GM04503 (cell line): ENCODE measurements at places on chromosomes 3 and 15.

DNA sequence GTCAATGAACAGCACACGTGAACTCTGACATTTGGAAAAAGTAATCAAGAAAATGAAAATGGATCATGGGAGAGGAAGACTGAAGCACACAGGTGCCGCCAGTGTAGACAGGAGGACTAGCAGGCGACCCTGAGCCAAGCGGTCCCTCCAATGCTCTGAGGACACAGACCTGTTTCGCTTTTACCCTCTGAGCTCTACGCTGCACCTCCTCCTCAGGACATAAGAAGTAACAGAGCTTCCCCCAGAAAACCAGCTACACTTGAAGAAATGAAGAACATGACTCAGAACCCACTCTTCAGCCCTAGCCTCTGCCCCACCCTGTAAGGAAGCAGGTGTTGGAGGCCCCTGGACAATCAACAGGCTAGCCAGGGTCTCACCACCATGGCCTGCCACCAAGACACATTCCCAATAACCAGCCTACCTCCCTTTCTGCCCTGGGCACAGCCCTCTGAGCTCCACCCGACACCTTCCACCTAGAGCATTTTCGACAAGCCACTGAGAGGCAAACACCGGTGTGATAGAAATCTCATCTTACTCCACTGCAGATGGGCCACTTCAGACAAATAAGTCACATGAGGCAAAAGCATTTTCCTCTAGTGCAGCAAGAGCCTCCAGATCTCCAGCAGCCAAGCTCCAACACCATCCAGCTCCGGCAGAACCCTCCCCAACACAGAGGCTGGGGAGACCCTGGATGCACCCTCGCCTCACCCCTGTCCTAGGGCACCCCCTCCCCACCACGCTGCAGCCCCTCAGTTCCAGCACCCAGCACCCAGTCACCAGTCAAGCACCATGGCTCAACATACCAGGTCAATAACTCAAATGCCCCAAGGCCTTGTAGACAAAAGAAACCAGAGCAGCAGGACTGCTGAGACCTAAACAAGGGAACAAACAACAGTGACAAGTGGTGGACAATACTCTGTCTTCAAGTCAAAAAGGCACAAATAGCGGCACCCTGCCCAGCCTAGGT is 11.4 kb downstream of the FAM174B start:
- no peak for DNase-seq

DNA sequence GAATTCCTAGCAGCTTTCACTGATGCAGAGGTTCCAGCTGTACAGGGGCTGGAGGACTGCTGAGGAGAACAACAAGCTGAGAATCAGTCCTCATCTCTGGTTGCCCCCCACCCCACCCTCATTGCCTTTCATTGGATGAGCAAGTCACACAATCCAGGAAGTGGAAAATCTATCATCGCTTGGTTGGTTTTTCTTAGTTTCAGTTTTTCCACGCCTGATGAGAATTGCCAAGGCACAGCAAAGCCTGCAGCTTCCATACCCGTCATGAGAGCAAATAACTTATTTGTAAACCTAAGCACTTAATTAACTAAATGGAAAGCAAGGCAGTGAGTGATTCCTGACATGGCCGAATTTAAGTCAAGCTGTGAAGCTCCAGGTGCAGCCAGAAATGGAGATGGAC is 21.4 kb upstream of the LIPC start:
- no peak for DNase-seq

DNA sequence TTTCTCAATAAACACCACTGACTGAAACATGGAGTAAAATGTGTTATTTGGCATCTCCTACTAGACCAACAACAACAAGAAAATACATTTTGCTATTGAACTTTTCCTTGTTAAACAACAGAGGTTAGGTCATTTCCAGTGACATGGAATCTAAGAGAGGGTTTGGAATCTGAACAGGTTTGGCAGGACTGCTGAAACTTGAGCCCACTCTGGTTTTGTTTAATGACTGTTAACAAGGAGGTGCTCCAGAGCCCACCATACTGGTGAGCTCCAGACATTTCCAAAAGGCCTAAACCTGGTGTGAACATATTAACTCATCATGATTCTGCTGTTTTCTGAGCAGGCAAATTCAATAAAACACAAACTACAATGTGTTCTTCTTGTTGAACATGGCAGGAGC is 330.7 kb upstream of the TRIM42 start:
- no peak for DNase-seq

DNA sequence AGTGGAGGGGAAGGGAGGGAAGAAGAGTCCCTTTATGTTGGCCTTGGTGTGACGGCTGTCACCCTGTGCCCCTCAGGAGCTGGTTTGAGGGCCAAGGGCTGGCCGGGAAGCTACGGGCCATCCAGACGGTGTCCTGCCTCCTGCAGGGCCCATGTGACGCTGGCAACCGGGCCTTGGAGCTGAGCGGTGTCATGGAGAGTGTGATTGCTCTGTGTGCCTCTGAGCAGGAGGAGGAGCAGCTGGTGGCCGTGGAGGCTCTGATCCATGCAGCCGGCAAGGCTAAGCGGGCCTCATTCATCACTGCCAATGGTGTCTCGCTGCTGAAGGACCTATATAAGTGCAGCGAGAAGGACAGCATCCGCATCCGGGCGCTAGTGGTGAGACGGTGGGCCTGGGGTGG is 8.1 kb upstream of the RCCD1 start:
- no peak for DNase-seq

- DNase-seq, result no peak
Observed at GRCh38 chr15:67192185-67192820, 62.2 kb downstream of the AAGAB start.

- DNase-seq, result no peak
Observed at GRCh38 chr15:93860701-93861100, 370.7 kb upstream of the MCTP2 start.

GRCh38 chr3:119340014-119340413 is 45.8 kb downstream of the ARHGAP31 start:
- DNase-seq, result no peak

GRCh38 chr15:85282504-85283115 is 97.8 kb upstream of the AKAP13 start:
- DNase-seq, result peak; percentile 32

GRCh38 chr15:96504371-96504770 is 173.9 kb downstream of the NR2F2 start:
- no peak for DNase-seq

DNA sequence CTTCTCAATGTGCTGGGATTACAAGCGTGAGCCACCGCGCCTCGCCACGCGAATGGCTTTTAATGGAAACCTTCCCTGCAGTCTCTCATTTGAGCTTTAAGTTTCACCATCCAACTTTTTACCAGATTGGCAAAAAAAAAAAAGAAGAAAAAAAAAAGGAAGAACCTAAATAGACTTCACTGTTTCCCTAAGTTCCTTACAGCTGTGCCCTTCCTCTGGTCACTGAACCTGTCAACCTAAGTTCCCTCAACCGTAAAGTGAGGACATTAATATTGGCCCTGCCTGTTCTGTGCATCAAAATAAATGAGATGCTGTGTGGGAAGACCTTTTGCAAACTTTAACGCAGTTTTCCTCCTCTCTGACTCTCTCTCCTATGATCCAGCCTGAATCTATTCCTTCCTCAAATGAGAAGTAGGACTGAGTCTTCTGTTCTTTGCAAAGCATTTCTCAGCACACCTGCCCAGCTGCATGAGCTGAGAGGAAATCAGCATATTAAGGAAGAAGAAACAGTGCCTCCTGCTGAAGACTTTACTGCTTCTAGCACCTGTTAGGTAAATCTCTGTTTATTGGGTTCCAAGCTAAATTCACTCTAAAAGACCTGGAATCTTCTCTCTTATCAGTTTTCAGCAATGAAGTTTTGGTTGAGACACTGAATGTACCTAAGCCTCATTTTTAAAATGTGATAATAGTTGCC is 99.6 kb upstream of the ETV5 start:
- DNase-seq, result no peak

GRCh38 chr3:15989419-15989818 is 185.1 kb upstream of the GALNT15 start:
- DNase-seq, result no peak

GRCh38 chr3:127673191-127674100 is 694 bp downstream of the ABTB1 start:
- DNase-seq, result no peak

DNA sequence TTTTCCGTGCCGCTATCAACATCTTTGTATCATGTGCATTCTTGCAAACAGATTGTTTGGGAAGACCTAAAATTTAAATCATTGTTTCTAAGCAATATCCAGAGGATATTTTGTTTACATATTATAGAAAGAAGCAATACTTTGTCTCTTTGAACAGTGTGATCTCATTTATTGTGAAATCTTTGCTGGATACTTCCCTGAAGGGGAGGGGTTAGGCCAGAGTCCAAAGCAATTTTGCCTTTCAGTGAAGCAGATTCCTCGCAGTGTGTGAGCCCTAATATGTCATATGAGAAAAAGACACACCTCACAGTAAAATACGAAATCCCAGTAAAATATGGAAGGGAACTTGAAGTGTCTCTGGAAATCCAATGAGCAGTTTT is 158.7 kb upstream of the SLCO3A1 start:
- no peak for DNase-seq

DNA sequence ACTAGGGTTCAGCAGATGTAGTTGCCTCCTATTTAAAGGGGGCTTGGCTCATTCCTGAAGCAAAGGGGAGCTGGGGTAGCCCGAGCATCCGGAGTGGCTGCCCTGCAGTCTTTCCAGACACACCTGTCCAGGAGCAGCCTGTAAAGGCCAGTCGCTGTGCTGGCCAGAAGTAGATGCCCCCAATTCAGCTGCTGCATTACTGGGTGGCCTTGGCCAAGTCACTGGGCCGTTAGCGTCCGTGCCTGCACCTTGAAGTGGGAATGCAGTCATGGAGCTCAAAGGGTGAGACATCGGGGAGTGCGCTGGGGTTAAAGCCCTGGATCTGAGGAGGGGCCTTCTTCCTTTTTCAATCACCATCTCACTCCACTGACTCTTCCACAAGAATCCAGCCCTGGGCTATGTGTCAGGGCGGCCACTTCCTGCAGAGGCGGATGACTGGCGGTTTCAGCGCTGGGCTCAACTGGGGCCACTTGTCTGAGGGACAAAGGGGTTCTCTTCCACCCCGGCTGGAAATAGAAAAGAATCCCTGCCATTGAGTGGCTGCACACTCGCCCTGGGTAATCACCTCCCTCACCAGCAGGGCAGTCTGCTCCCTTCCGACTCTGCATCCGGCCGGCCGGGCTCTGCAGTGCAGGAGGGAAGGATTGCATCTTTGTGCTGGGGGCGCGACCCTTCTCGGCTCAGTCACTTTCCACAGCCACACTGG is 11.8 kb downstream of the ALDH1A3 start:
- DNase-seq, result no peak

DNA sequence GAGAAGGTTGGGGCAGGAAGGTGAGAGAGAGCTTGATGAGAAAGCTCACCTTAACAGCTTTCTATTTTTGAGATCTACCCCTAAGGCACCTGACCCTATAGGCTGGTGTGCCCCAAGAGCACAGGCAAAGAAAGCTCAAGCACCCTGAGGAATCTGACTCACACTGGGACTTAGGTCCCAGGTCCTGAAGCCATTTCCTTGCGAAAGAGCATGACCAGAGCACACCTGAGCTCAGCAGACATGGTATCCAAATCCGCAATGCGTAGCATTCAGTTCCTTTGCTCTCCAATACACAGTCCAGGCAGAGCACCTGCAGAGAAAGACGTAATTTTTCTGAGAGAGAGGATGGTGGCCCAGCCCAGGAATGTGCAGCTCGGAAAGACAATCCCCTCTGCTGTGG is 112.1 kb upstream of the LPP start:
- no peak for DNase-seq

GRCh38 chr15:77895742-77896141 is 181.8 kb downstream of the TBC1D2B start:
- no peak for DNase-seq

DNA sequence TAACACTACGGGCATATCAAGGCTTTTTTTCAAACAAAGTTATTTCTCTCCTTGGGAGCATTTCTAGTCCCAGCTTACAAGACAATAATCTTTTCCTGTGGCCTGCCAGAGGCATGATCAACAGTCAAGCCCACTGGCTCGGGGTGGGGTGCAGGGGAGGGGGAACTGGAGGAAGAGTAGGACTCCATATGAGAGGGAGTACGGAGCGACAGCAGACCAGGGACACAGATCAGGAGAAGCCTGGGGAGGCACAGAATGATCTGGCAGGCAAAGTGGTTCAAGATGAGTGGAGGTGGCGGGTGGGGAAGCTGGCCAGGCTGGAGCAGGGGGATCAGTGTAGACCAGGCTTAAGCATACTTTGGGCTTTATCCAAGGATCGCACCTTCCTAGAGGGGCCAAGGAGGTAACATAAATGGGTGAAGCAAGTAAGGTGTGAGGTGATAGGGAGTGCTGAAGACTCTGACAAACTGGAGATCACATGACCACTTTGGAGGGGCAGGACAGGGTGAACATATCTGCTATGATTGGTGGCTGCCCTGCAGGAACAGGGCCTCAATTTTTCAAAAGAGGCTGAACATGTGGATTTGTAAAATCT is 37.4 kb downstream of the KLF15 start:
- DNase-seq, result no peak

DNA sequence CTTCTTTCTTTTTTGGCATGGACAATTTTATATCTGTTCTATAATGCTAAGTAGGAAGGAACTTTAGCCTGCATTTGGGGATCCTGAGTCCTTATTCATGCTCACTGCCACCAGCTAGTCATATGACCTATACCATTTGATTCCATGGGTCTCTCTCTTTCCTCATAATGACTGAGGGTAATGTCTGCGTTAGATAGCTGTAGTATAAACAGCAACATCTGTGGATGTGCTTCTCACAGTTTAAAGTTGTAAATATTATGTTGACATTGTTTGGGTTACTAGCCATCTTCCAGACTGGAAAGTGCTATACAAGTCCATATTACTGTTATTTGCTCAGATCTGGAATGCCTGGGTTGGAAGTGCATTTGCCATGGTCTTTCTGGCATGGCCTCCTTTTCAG is 274.9 kb upstream of the SEMA6D start:
- DNase-seq, result no peak

- DNase-seq, result no peak
Observed at GRCh38 chr3:124920718-124921117, 13.8 kb downstream of the MUC13 start.

DNA sequence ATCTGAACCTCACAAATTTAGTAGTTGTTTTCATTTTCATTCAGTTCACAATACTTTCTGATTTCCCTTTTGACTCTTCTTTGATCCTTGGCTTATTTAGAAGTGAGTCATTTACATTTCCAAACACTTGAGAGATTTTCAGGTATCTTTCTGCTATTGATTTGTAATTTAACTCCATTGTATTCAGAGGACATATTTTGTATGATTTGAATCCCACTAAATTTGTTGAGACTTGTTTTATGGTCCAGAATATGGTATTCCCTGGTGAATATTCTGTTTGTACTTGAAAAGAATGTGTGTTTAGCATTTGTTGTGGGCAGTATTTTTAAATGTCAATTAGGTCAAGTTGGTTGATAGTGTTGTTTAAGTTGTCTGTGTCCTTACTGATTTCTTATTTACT is 29.6 kb downstream of the FAN1 start:
- no peak for DNase-seq

- no peak for DNase-seq
Observed at GRCh38 chr3:171282041-171282440, 178.2 kb downstream of the TNIK start.

DNA sequence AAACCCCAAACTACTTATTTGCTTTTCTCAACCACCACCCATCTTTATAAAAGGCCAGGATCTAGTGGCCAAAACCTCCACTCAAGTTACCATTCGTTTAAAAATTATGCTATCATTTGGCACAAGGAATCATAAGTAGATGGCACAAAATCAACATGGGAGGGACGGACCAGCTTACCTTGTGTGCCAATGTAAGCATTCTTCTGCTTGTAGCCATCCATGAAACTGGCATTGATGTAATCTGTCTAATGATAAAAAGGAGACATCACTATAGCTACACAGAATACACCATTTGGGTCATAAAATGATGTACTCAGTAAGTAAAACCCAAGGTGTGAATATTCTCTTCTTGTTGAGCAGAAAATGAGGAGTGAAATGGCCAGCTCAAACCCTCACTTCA is 28.2 kb upstream of the SIN3A start:
- no peak for DNase-seq
